ENCODE measurements at places on chromosomes 1 and 21.

DNA sequence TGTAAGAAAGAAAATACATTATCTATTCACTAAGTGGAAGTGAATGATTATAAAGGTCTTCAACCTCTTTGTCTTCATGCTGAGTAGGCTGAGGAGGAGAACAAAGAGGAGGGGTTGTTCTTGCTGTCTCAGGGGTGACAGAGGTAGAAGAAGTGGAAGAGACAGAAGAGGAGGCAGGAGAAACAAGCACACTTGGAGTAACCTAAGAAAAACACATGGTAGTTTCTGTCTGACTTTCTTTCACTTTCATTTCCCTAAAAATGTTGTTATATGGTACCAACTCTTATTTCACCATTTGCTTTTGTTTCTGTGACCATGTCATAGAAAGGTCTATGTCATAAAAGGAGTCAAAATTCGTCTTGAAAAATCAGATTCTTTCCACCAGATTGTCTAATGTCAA is 696.6 kb upstream of the BRINP3 start:
- peak; percentile 18 for DNase-seq

- DNase-seq = no peak
Measured at GRCh38 chr1:30522031-30523004, 201.1 kb downstream of the MATN1 start.

DNA sequence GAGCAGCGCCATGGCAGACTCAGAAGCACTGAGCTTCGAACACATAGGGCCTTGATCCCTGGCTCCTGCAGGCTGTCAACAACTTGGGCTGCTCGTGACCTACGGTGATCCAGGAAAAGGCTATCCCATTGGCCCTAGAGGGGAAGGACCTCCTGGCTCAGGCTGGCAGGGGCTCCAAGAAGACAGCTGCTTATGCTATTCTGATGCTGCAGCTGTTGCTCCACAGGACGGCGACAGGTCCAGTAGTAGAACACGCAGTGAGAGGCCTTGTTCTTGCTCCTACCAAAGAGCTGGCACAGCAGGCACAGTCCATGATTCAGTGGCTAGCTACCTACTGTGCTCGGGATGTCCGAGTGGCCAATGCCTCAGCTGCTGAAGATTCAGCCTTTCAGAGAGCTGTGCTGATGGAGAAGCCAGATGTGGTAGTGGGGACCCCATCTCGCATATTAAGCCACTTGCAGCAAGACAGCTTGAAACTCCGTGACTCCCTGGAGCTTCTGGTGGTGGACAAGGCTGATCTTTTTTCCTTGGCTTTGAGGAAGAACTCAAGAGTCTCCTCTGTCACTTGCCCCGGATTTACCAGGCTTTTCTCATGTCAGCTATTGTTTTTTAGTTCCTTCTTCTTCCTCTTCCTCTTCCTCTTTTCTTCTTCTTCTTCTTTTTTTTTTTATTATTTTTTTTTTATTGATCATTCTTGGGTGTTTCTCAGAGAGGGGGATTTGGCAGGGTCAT is 18.9 kb downstream of the ITLN2 start:
- DNase-seq = no peak

DNA sequence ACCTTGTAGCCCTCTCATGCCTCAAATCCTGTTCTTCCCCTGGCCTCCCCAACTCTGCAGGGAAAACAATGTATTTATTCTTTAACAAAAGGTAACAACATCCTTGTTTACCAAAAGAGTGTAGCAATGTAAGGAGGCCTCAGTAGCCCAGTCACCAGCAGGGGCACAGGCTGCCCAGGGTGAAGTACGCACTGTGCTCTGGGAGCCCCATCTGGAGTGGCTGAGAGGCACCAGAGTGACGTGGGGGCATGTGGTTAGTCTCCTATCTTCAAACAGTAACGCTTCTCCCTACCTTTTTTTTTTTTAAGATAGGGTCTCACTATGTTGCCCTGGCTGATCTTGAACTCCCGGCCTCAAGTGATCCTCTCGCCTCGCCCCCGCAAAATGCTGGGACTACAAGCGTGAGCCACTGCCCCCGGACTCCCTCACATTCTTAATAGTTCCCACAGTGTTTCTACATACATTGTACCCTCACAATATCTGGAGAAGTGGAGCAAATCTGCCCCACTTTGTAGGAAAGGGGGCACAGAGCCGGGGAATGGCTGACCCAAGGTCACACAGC is 51.3 kb upstream of the ECE1 start:
- DNase-seq = no peak

GRCh38 chr1:191695865-191696264 is 462.4 kb upstream of the RGS18 start:
- peak; percentile 5 for DNase-seq

DNA sequence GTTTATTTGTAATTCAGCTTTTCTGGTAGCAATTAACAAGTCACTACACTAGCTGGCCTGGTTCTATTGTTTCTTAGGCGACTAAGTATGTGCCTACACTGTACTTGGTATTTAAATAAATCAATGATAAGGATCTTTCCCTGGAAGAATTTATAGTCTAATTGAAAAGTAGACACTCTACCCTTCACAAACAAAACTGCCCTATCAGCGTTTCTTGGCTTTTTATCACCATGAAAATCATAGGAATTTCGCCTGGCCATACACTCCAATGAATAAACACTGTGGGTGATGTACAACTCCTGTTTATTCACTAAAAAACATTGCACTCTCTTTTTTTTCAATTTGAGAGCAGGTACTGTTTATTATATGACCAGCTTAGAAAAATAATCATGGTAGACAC is 702.9 kb upstream of the ADGRL2 start:
- no peak for DNase-seq

GRCh38 chr21:14121719-14122118 is 89.0 kb downstream of the LIPI start:
- DNase-seq = no peak

DNA sequence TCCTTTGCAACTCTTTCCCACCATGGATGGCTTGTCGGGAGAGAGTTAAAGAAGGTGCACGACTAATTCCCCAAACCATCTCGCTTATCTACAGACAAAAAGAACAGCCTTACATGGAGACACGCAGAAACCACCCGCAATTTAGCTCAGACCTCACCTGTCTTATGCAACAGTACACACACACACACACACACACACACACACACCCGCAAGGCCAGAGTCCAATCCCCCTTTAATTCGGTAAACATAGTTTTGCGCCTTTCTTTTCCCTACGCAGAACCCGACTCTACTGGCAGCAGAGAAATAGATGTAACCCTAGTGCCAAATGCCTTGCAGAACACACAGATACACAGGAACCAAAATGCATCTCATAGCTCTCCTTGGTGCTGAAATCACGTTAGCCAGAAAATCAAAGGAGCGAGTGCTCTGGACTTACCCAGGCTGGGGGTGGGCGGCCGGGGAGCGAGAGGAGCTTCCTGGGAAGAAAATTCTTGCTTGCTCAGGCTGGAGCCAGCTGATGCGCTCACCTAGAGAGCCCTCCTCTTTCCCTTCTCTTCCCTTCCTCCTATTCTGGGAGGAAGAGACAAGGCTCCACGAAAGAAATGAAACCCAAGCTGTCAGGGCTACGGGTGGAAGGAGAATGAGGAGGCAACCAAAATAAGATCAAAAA is 470 bp downstream of the TNR start:
- DNase-seq = peak; percentile 9

- no peak for DNase-seq
Measured at GRCh38 chr1:185974367-185975170, 240.4 kb downstream of the HMCN1 start.

DNA sequence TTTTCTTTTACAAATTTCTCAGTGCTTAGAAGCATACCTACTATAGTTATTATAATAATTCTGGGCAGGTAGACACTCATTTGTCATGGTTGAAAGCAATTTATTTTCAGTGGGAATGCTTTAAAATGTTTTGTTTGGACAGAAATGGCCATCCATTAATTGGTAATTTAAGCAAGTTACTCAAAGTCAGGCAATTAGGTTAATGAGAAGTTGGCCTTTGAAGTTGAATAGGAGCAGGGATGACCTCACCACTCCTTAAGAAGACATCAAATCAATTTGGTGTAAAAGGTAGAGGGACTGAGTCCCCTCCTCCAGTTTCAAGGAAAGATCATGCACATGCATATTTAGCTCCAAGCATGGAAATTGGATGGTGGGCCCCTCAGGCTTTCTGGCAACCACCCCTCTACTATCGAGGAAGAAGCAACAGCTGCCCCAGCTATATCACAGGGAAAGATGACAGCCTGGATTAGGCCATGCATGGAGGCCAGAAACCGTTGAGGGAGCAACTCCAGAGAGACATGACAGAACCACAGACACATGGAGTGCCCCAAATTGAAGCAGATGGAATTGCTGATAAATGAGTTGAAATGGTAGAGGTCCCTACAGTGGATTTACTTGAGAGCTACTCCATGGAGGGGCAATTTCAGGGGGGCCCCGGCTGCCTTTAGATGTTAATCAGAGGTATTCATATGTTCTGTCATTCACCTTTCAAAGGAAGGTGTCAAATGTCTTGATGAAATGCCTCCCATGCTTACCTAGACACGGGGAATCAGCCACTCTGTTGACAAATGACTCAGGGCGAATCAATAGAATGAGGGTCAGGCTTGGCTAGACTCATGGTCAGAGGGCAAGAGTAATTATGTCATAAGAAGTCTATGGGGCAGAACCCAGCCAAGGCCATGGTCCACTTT is 26.7 kb downstream of the HLX start:
- no peak for DNase-seq

- DNase-seq = no peak
Measured at GRCh38 chr1:191889623-191890003, 268.6 kb upstream of the RGS18 start.

DNA sequence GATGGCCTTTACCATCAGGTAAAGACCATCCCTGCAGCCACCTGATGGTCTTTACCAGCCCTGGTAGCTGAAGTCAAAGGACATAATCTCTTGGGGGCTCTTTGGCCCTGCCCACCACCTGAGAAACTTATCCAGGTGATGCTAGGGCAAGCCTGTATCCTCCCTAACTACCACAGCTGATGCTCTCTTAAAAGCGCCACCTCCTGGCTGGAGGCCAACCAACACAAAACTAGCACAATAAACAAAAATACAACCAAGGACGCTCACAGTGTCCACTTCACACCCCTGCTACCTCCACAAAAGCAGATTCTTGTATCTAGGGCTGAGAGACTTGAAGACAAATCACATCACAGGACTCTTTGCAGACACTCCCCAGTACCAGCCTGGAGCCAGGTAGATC is 357.1 kb upstream of the POU3F1 start:
- no peak for DNase-seq

DNA sequence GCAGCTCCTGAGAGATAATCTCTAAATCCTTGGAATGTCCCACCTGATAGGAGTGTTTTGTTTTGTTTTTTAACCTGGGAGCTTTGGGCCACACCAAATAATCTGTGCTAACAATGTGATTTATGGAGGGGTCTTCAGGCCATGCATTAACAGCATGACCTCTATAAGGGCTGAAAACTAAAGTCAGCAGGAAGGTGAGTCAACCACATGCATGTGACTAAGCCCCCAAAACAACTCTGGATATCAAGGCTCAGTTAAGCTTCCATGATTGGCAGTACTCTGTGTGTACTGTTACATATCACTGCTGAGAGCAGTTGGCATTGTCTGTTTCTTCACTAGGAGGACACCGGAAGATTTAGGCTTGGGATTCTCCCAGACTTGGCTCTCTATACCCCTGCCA is 10.7 kb downstream of the AUNIP start:
- no peak for DNase-seq

- no peak for DNase-seq
Measured at GRCh38 chr1:39569034-39569433, 7.6 kb downstream of the PABPC4 start.

DNA sequence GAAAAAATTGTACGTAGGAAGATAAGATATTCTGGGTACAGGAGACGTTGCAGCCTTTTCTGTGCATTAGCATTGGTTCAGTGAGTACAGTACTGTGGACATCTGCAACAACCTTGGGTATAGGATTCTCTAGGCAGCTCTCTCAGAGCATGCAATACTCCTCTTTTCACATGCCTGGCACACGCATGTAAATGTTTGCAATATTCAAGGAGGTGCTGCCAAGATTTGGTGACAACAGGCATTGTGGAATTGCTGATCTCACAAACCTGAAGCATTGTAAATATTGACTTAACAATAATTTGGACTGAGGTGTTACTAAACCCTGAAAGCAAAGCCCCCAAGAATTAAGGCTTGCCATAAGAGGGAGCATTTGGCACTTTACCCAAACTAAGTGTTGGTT is 126.8 kb downstream of the GRIK1 start:
- no peak for DNase-seq

- DNase-seq = peak; percentile 17
Measured at GRCh38 chr1:112011202-112011601, 21.7 kb upstream of the KCND3 start.

DNA sequence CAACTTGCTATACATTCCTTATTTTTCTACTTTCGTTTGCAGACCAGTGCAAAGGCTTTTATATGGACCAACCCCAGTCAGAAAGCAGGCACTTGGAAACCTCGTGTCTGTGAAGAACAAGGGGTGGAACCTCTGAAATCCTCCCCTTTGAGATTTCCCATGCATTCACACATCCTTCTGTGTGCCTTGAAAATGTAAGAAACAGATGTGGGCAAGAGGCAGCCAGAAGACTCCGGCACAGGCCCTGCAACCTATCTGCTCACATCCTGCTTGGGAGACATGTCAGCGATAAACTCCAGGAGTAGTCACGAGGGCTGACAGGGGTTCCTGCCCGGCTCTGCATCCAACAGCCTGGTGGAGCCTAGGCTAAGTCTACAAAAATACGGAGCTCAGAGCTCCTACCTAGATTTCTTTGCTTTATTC is 42.5 kb downstream of the ETS2 start:
- no peak for DNase-seq

DNA sequence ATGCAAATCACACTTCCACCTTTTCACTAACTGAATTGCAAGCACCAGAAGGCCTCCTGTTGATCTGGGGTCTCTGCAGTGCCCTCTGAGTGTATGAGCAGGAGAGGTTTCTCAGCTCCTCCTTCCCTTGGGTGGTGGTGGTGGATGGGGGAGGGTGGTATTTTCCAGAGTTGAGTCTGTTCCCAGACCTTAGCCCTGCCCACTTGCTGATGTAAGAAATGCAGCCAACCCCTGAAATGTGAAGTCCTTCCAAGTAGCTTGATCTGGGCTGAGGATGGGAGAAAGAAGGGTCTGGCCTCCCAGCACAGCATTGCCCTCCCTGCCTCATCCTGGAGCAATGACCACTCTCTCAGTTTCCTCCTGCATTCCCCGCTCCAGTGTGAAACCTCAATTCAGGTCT is 6.3 kb upstream of the FOXD2 start:
- DNase-seq = peak; percentile 66

- no peak for DNase-seq
Measured at GRCh38 chr1:177045151-177045550, 119.4 kb downstream of the ASTN1 start.

- peak; percentile 83 for DNase-seq
Measured at GRCh38 chr1:243233908-243234307, 21.2 kb downstream of the CEP170 start.

- DNase-seq = no peak
Measured at GRCh38 chr1:14739082-14739832, 140.8 kb downstream of the KAZN start.

GRCh38 chr1:39761557-39762260 is 9.4 kb downstream of the OXCT2 start:
- DNase-seq = no peak

GRCh38 chr1:206748348-206749030 is 22.1 kb upstream of the IL19 start:
- no peak for DNase-seq

GRCh38 chr1:200628223-200628881 is 7.8 kb upstream of the KIF14 start:
- no peak for DNase-seq
